NCI-H510A treated with DMSO at 0.1 percent for 48 hours (cell line): ENCODE measurements at places on chromosomes 5 and 9.

DNA sequence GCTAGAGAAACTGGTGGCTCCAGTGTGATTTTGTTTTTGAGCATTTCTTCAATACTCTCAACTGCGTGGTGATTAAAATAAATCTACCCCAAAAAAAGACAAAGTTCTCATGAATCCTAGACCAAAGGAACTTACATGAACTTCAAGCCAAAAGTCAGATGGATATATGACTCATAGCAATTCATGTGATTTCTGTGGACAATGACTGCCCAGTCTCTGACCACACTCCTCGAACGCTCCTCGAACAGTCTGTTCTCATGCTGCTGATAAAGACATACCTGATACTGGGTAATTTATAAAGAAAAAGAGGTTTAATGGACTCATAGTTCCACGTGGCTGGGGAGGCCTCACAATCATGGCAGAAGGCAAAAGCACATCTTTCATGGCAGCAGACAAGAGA is 46.4 kb upstream of the CEP78 start:
- no peak for DNase-seq

- DNase-seq: no peak
Observed at GRCh38 chr9:94677929-94678328, 38.6 kb upstream of the FBP1 start.

DNA sequence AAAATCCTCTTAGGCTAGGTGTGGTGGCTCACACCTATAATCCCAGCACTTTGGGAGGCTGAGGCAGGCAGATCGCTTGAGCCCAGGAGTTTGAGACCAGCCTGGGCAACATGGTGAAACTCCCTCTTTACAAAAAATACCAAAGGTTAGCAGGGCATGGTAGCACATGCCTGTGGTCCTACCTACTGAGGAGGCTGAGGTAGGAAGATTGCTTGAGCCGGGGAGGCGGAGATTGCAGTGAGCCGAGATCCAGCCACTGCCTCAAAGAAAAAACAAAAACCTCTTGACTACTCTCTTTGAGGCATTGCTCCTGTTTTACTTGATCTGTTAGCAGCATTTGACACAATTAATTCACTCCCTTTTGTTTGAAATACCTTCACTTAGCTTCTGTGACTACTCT is 20.7 kb downstream of the KIF2A start:
- no peak for DNase-seq

GRCh38 chr5:18881615-18882014 is 1106.4 kb downstream of the CDH18 start:
- no peak for DNase-seq

GRCh38 chr5:14996997-14997396 is 125.4 kb upstream of the ANKH start:
- no peak for DNase-seq

GRCh38 chr9:79120941-79121340 is 450.8 kb upstream of the TLE4 start:
- DNase-seq: no peak

GRCh38 chr5:27906481-27906880 is 868.1 kb upstream of the CDH9 start:
- no peak for DNase-seq

DNA sequence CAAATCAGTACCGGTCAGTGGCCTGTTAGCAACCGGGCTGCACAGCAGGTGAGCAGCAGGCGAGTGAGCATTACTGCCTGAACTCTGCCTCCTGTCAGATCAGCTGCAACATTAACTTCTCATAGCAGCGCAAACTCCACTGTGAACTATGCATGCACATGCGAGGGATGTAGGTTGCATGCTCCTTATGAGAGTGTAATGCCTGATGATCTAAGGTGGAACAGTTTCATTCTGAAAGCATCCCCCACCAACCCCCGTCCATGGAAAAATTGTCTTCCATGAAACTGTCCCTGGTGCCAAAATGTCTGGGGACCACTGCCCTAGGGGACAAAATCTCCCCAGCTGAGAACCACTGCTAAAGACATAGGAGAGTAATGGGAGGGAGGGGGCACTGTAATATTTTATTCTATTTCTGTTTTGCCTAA is 51.1 kb downstream of the P4HA2 start:
- DNase-seq: no peak

- DNase-seq: peak; percentile 47
Observed at GRCh38 chr5:95822542-95823181, at the start of gene GLRX. GLRX (minus strand) TSS chr5:95822726; CDS start chr5:95822662, 64 bp downstream.

DNA sequence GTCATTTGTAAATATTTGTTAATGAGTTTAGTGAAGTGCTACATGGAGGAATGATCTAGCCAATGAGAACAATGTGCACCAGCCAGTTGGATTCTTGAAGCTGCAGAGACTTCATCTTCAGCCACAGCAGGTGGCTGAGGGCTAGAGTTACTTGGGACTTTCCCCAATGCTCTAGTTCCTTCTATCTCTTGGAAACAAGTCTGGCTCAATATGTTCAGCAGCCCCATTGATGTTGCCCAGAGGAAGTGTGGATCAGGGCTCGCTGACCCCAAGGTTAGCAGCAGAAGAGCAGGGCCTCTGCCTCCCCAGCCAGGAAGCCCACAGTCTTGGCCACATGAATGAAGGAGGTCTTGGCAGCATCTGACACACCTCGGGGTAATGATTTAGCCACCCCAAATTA is 117.5 kb downstream of the SLC1A3 start:
- no peak for DNase-seq

- peak; percentile 21 for DNase-seq
Observed at GRCh38 chr5:5270958-5271785, 131.0 kb downstream of the ADAMTS16 start.

- no peak for DNase-seq
Observed at GRCh38 chr5:87233143-87233542, 34.5 kb upstream of the RASA1 start.

DNA sequence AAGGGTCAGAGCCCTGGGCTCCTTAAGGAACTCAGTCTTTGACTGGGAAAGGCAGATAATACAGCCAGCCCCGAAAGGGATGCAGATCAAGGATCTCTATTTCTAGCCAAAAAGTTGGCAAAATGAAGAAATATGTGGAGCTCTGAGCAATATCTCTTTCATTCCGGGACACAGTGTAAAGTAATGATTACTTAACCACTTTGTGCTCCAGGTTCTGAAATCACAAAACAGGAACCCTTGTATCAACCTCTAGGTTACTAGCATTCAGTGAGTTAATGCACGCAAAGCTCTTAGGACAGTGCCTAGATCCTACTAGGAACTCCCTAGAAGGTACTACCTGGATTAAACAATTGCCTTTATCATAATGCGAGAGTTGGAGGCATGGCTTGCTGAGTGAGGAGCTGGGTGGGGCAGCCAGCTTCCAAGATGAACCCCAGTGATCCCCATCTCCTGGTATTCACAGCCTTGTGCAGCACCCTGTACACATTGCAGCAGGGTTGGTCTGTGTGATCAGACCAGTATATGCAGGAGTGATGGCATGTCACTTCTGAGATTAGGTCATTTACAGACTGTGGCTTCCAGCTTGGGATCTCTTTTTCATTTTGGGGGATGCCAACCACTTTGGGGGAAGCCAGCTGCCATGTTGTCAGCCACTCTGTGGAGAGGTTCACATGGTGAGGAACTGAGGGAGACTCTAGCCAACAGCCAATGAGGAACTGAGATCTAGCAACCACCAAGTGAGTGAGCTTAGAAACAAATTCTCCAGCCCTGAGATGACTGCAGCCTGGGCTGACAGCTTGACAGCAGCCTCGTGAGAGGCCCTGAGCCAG is 103.1 kb upstream of the SLC44A1 start:
- DNase-seq: no peak

DNA sequence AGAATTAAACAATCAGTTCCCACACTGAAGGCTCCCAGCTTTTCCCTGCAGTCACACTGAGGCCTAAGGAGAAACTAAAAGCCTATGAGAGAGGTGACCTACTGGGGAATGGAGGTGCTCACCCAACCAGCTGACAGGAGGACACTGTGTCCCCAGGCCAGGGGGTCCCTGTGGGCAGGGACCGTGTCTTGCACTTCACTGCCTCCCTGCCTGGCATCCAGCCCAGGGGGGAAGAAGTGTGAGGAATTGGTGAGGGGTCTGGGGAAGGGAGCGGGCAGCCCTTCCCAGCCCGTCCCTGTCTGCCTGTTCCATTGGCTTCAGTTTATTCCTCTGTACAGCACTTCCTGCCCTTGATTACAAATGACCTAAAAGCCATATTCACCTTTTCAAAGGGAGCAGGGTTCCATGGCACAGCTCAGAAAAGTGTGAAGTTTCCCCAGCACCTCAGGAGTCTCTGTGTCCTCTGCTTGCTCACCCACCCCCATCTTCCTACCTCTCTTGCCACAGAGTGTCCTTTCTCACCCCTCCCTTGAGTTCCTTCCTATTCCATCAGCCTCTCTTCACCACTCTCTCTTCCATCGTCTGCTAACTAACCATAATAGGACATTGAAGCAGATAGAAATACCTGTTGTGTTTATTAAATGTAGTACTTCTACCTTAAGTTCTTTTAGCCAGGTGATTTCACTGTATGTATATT is 12.9 kb downstream of the OTULINL start:
- no peak for DNase-seq

DNA sequence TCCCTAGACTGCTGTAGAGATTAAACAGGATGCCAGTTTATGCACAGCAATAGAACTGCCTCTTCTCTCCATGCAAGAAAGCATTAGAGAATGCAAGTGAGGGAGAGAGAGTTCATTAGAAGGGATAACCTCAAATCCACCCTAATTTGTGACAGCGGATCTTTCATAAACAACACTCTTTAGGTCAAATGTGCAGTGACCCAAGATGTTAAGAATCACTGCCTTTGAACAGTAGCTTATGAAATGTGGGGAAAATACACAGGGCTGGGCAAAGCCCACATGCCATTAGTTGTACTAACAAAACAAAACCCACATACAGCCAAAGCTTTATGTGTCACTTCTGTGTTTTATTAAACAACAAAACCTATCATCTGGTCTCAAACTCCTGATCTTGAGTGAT is 36.2 kb upstream of the POU4F3 start:
- DNase-seq: no peak

DNA sequence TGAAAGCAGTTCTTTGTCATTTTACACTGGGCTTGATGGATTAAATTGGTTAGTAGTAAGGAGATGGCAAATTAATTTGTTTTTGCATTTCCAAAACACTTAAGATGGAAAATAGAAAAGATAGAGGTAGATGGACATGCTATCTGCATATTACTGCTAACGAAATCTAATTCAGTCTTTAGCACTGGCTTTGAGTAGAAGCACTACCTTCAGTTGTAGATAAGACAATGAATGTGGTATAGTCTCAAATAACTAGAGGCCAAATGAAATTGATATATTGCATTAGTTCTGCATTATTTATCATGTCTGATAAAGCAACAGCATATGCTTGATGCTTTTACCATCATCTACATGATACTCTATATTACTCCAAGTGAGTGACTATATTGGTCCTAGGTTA is 33.4 kb downstream of the KIAA1958 start:
- no peak for DNase-seq

GRCh38 chr9:111803924-111804323 is 9.2 kb upstream of the SHOC1 start:
- no peak for DNase-seq

GRCh38 chr5:52069997-52070396 is 686.7 kb downstream of the ISL1 start:
- DNase-seq: no peak
